ENCODE measurements at places on chromosomes 13 and 19.
A peak's percentile ranks its signal among the peaks of the same experiment; 100 is the strongest.

DNA sequence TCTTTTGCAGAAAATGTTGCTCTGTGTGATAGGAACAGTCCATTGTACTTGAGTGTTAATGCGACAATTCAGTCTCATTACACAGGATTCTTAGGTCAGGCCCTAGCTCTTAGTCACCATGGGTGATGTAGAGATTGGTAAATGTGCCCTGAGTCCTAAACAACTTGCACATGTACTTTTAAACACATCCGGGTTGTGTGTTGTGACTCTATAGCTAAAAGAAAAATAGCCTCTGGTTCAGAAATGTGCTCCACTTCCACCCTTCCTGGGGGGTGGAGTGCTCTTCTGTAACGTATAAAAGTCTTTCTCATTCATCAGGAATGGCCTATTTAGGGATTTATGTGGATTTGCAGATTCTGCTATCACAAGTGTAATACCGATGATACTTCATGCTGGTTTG, 5.2 kb downstream of the SPATA13 start:
- DNase-seq, result no peak

GRCh38 chr13:86900906-86901305, 770.3 kb upstream of the SLITRK5 start:
- DNase-seq, result no peak

DNA sequence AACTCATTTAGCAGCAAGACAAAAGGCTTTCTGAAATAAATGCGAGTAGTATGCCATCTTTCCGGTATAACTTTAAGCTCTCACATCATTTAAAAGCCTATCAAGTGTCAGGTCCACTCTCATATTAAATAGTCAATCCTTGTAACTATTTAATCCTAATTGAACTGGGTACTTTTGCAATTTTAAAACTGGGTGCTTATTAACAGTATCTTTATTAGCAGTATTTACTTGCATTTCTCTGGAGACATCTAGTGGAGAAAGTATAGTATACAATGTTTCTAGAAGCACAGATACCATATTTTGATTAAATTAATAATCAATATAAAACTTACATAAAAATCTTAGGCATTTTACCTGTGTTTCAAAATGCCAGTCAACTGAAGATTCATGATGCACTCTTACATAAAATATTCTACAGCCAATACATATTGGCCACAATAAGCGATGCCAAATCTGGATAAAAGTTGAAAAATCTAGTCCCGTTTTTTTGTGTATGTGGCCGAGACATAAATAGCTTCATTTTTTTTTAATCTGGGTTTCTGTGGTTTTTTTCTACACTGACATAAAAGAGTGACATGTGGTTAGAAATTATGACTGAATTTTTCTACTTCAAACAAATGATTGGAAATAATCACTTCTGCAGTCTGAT, 4.3 kb upstream of the POSTN start:
- no peak for DNase-seq

GRCh38 chr19:6528544-6529121, 2.2 kb upstream of the TNFSF9 start:
- DNase-seq, result peak; percentile 32

DNA sequence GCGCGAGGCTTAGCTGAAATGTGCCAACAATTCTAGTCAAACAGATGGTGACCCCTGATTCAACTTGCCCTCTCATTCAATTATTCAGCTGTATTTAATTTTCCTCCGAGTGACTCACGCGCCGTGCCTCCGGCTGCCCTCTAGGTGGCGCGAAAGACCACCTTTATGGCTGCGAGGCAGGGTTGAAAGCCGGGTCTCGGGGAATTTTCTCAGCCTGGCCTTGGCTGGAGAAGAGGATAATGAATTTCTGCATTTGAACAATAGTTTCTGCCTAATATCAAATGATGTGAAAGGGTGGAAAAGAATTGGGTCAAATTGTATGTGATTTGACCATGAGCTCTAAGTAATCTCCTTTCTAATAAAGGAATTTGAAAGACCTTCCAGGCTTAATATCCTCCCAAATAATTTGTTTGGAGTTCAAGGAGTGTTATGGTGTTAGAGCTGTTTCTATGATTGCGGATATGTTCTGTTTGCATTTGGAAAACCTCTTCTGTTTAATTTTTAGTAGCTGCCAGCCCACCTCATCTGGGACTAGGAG, 310.9 kb downstream of the ZNF536 start:
- DNase-seq, result peak; percentile 89

DNA sequence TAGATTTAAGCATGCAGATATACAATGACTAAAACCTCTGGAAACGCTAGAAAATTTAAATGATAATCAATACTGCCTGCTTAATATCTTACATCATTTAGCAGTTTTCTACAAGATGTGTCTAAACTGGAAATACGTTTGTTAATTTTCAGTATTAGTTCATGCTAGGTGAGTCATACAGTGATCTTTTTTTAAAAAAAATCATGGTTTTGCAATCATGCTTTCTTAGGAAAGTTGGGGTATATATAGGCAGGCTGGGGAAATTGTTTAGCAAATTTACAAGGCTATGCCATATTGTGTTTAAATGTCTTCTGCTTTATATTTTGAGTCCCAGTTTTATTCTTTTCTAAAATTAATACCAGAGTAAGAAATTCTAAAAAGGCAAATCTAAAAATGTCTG, 245.4 kb upstream of the SPRY2 start:
- DNase-seq, result no peak

DNA sequence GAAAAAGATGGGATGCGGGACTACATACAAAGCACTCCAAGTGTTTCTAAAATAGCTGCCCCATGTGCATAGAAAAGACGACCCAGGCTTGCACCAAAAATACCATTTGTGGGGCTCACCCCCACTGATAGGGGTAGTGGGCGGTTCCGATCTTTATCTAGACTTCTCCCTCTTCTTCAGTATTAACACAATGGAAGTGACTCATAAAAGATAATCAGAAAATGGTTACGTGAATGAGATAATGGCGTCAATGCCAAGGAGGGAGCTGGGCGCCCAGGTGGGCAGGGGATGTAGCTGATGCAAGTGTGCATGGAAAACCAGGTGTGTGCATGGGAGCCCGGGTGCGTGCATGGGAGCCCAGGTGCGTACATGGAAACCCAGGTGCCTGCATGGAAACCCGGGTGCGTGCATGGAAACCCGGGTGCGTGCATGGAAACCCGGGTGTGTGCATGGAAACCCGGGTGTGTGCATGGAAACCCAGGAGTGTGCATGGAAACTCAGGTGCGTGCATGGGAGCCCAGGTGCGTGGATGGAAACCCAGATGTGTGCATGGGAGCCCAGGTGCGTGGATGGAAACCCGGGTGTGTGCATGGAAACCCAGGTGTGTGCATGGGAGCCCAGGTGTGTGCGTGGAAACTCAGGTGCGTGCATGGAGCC, 32.7 kb downstream of the LAMP1 start:
- DNase-seq, result no peak

GRCh38 chr13:65264066-65264465, 1966.1 kb downstream of the PCDH9 start:
- no peak for DNase-seq

DNA sequence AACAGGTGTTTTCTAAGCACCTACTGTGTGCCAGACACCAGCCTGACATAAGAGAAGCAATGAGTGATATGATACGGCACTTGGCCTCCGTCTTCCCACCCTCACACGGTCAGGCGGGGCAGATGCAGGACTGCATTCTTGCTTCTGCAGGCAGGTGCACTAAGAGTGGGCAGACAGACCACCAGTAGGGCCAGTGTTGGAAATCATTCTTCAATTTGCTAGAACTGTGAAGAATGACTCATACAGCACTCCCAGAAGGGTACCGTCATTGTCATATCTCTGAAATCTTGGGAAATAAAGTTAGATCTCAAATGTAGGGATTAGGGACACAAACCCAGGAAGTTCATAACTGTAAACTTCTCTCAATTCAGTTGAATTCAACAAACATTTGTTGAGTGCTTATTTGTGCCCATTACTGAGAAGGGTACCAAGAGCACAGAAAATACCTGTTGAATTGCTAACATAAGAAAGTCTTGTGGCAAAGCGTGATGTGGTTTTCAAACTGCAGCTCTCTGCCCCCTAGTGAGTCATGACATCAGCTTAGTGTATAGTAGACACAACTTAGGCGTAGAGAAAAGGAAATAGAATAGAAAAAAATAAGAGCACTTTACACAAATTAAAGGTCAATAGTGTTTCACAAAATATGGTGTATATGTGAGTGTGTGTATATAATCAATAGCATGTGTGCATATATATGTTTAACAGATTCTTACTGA, 76.1 kb downstream of the TEX26 start:
- no peak for DNase-seq

DNA sequence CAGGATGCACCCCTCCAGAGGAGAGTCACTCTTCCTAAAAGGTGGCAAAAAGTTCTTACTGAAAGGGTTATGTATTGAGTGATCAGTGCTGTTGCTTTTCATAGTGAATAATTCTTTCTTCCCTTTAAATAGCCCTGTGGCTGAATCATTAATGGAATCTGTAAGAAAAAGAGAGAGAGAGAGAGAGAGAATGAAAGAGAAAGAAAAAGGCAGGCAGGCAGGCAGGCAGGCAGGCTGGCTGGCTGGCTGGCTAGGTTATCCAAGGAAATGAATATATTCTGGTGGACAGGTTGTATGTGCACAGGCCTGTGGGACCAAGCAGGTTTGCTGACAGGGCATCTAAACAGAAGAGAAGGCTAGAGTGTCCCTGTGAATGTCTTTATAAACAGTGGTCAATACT, 100.5 kb downstream of the DLEU7 start:
- DNase-seq, result no peak

DNA sequence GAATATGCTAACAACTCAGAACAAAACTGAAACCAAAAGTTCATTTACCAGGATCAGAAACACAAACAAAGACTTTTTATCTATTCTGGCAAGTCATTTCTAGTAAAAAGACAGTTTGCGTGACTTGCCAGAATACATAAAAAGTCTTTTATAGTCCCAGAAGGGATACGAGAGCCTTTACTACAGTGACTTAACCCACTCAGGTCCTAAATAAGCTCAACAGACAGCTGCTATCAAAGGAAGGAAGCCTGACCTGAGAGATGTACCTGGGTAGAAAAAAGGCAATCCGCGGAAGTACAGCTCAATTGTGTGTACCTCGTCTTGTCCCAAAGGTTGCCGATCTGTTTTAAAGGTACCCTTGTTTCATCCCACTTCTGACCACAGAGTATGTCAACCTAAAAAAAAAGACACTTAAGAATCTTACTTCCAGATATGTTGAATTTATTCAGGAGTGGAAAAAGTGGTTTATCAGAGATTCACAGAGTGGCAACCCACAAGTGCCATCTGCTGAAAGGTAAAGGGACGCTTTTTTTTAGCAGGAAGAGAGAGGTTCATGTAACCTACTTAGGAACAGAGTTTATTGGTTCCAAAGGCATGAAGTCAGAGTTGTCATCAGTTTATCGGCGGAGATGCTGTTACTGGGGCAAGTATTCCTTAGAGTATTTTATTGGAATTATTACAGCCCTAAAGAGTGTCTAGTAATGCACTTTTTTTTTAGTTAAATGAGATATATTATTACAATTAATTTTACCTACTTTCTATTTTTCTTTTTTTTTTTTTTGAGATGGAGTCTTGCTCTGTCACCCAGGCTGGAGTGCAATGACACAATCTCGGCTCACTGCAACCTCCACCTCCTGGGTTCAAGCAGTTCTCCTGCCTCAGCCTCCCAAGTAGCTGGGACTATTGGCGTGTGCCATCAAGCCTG, 69.7 kb upstream of the C1QTNF9B start:
- no peak for DNase-seq

DNA sequence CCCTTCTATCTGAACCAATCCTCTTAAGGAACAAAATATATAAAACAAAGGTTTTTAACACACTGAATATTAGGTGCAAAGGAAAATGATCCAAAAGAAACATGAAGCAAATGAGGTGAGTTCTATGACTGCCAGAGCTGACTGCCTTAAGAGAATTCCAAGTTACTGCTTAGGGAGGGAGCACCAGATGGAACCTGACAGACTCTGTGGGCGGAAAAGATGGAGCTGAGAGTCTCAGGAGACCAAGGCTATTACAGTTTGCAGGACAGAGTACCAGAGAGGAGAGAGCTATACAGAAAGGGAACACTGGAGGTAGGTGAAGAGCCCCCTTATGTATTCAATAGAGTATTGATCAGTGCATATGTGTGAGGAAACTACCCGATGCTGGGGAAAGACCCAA, 87.2 kb downstream of the B3GLCT start:
- peak; percentile 34 for DNase-seq

DNA sequence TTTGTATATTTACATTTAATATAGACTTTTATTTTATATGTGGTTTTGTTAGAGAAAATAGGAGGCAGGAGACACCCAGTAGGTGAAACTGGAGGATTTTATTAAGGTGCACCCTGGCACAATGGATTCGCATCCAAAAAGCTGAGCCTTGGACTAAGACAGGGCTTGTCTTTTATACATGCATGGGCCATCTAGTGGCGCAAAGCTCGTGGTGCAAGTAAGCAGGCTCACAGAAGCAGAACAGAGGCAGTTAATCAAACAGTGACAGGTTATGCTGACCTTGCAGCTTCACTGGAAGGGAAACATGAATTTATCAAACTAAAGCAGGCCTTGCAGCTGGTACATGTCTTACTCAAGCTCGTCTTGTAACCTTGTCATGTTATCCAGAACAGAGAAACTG, 58.8 kb upstream of the ZNF681 start:
- peak; percentile 53 for DNase-seq

DNA sequence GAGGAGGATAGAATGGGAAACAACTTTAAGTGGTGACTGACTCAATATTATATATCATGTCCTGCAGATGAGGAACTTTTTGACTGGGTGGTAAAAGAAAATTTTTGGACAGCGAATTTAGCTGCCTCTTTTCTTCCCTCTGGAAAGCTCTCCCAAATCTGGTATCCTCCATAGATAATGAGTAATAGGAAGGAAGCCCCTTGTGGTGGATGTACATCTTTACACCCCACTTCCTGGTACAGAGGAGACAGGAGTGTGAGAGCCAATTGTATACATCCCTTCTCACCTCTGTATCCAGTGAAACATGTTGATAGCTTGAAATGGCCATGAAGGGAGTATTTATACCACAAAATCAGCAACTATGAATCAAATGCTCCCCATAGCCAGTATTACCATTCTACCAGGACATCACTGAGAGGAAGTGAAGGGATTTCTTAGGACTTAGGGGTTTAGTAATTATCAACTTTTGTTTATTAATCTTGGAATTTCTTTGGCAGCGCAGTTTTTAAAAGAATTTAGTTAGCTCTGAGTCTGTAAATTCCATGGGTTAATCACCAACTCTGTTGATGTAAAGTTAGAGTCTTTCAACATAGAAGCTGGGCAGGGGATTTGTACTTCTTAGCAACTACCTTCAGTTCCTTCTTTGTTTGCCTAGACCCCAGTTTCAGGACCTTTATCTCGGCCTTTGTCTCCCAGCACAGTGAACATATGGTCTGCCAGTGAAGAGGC, 17.0 kb upstream of the TDRD3 start:
- DNase-seq, result no peak

DNA sequence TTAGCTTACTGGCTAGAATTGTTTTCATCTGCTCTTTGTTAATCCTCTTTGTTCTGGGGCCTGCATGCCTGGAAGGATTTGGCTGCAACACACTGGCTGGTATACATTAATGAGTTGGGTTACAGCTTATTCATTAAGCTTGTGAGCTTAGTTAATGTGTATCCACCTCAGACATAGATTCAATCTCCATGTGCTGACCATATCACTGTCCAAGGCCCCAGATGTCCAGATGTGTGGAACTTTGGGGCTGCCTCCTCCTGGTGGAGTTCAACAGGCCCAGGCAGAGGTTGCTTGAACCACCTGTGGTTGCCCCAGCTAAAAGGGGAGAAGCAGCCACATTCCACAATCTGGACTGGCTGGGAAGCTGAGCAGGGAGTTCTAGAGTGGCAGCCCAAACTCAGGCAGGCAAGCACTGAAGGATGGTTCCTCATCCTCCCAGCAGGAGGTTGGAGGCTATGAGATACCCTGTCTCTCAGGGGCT, 5.4 kb downstream of the DIAPH3 start:
- no peak for DNase-seq

All from glutamatergic neuron (in vitro differentiated cells).